ENCODE measurements at places on chromosomes 2 and 18.

- no peak for DNase-seq
Measured at GRCh38 chr2:236073867-236074655, 94.1 kb downstream of the GBX2 start.

- no peak for DNase-seq
Measured at GRCh38 chr2:151900331-151900730, 72.1 kb upstream of the ARL5A start.

- no peak for DNase-seq
Measured at GRCh38 chr18:24514439-24514838, 54.0 kb downstream of the HRH4 start.

- DNase-seq, result no peak
Measured at GRCh38 chr2:120447127-120447785, 101.3 kb downstream of the INHBB start.

DNA sequence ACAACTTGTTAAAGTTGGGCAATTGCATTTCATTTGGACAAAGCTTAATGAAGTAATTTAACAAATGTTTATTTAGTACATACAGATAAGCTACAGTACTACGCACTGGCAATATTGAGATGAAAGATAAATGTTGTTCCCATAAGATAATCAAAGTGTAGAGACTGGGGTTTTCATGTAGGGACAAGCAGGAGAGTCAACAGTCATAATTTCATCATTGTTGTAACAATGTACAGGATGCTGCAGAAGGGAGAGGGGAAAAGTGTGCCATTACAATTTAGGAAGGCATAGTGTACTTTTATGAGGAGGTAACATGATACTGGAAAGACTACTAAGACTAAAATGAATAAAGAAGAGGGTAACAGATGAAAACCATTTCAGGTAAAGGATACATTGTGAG is 441.6 kb downstream of the ERBB4 start:
- no peak for DNase-seq

- no peak for DNase-seq
Measured at GRCh38 chr18:3441290-3441689, 8.7 kb upstream of the TGIF1 start.

- no peak for DNase-seq
Measured at GRCh38 chr2:40123746-40124145, 328.1 kb downstream of the SLC8A1 start.

DNA sequence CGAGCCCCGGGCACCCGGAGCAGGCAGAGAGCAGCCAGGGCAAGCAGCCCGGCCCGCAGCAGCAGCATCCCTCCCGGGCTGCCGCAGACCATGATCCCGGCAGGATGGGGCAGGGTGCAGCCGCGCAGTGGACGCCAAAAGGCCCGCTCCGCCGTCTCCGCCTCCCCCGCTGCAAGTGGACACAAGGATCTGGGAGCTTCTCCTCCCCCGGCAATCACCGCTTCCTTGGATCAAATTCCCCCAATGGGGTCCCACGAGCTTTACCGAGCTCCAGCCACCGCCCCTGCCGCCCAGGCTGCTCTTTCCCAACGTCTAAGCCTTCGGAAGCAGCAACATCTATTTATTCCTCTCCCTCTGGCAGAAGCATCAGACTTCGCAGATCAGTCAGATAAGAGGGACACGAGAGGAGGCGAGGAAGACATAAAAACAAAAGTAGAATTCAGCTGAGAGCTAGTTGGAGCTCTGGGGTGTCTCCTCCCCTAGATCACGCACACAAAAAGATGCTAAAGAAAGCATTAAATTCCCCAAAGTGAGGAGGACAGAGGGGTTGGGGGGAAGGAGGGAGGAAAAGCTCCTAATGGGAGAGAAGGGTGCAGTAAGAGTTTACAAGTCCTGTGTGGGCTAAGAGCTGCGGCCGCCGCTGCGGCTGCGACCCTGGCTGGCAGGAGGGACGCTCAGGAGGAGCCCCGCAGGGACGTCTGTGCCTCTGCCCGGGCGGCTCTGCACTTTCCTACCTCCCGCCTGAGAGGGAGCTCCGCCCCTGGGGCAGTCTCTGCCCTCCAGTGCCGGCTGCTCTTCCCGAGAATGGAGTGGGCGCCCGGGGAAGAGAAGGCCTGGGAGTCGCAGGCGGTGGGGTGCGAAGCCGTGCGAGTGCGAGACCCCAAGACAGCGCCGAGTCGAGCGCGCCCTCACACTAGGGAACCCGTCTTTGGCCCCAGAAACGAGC is at the start of gene FRZB:
Gene FRZB, minus strand, starts transcription at position 177 of the 946 bp plus-strand sequence. Its CDS starts 85 bp downstream, at position 92.
- DNase-seq, result peak; percentile 48

Measured in fibroblast of skin of left quadriceps (primary cell).